ENCODE measurements at places on chromosomes 11 and 22. TPM values are rescaled to one million over a fixed set of nuclear protein-coding genes. Genes with fewer than 3 reads are reported as not detected.
A peak's percentile ranks its signal among the peaks of the same experiment; 100 is the strongest.

DNA sequence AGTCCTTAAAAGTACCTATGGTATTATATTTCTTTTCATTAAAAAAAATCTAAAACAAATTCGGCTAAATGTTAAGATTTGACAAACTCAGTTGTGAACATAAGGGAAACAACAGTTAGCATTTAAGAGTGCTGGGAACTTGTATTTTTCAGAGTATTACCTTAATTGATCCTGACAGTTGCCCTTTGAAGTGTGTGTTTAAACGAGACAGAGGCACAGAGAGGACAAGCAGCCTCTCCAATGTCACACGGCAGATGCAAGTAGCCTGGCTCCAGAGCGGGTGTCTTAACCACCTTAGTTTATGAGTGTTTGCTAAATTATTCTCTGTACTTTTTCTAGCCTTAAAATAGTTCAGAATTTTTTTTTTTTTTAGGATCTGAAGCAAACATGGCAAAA lies 80.9 kb downstream of the TIMP3 start:
- no peak for ATAC-seq

DNA sequence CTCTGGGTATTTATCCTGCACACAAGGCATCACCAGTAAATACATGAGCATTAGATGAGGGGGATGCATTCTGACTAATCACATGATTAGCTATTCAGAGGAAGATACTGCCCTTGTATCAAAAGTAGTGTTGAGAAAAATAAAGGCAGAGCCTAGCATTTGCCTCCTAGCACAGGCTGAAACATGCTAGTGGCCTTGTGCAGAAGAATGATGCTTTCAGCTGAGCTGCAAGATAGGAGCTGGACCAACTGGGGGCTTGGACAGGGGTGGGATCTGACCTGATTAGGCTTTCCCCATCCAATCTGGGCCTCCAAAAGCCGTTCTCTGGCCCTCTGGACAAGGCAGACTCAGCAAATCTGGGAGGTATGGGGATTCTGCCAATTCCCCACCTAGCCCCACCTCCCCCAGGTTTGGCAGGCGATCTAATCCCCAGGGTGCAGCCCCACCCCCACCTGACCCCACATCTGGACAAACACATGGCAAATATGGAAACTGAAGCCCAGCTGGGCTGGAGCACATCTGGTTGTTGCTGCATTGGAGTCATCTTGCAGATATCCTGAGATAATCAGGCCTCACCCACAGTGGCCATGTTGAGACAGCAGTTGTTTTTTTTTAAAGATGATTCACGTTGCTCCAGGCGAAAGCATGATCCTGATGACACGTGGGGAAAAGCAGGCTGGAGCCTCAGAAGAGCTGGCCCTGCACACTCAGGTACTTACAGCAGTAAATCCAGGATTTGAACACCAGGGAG lies 4.4 kb upstream of the MISFA start:
- ATAC-seq = no peak

CDKN1C gene
- total RNA-seq = 87.0 TPM

GRCh38 chr11:92775003-92775676 lies 194.3 kb upstream of the MTNR1B start:
- ATAC-seq = no peak

HIC2 gene
- total RNA-seq = 5.1 TPM

LRRN4CL gene
- total RNA-seq = 42.1 TPM

- no peak for ATAC-seq
These were observed 1.5 kb downstream of the UPB1 start for GRCh38 chr22:24496661-24497060.

GRCh38 chr11:19241260-19242178 lies 774 bp upstream of the E2F8 start:
- ATAC-seq = peak; percentile 27

OR52A1 gene
- total RNA-seq = not detected

- no peak for ATAC-seq
These were observed 174.3 kb upstream of the FAT3 start for GRCh38 chr11:92050305-92050704.

- ATAC-seq = no peak
These were observed 18.6 kb upstream of the CD5 start for GRCh38 chr11:61083601-61084147.

DNA sequence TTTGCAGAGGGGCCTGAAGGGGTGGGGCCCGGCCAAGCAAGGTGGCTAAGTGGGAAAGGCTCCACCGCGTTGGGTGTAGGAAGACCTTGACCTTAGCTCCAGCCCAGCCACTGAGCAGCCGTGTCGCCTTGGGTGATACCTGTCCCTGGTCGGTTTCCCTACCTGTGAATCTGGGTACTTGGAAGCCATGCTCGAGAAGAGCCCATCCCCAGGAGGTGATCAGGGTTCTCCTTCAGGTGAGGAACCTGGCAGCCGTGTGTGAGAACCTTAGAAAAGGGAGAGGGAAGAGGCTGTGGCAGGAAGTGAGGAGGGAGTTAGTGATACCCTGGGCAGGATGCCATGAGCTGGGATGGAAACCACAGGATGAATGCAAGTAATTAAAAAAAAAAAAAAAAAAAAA lies 21.6 kb downstream of the PPARA start:
- no peak for ATAC-seq

OTOG gene
- not detected for total RNA-seq

RAG2 gene
- total RNA-seq = not detected

GRCh38 chr11:37409124-37409523 lies 811.1 kb upstream of the RAG2 start:
- ATAC-seq = no peak

DNA sequence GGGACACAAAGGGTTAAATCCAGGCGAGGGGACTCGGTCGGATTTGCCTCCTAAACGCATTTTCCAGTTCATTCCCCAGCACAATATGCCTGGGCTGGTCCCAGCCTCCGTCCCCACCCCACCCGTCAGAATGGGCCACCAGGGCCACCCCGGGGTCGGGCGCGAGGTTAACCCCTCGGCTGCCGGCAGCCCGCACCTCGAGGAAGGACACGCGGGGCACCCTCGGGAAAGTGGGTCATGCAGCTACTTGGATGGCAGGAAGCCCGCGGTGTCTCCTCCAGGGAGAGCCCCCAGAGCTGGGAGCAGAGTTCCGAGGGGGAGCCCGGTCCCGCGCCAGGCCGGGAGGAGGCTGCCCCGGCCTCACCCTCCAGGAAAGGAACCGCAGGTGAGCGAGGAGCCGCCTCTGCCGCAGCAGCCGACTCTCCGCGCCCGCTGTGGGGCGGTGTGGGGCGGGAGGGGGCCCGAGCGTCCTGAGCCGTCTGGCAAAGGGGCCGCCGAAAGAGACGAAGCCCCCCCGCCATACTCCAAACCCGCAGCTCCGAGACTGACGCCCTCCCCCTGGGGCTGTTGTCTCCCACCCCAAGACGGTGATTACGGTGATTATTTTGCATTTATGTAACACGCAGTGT lies 1.4 kb downstream of the NECTIN1 start:
- no peak for ATAC-seq

ART1 gene
- not detected for total RNA-seq

DNA sequence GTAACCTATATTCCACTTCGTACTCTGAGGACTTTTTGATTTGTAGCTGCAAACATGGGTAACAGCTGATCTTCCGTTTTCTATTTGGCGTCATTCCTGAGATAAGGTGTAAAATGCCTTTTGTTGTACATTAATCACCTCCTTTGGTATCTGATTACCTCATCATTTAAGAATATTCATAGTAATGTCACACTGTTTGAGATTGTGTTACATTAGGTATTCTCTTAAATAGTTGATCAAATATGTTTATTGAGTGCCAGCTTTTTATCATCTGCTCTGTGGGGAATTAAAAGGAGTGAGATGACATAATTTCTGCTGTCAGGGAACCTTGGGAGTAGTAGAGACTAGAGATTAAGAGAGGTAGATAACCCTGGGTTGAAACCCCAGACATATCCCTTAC lies 5.9 kb downstream of the NCAM1 start:
- no peak for ATAC-seq

DNA sequence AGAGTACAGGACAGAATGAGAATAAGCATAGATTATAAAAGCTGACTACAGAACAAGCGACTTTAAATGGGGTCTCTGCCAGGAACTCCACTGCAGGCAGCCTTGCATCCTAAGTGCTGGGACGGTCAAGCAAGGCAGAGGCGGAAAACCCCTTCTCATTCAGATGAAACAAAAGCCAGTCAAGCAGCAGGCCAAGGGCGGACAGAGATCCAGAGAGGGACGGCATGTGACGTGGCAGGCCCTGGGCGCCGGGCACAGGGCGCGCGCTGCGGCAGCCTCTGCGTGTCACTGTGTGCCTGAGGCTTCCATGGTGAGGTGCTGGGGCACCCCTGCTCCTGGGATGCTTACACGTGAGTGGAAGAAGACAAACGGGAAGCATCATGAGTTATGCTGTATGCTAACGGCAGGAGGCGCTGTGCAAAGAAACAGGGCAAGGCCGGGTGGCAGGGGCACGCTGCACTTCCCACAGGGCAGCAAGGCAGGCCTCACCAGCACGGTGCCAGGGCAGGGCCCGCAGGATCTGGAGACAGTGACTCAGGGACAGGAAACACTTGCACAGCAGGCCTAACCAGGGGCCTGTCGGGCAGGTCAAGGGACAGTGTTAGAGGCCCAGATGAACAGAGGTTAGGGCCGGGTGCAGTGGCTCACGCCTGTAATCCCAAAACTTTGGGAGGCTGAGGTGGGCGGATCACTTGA lies 6.2 kb downstream of the TOLLIP start:
- no peak for ATAC-seq

GRCh38 chr11:85723088-85723487 lies 37.1 kb upstream of the CCDC89 start:
- ATAC-seq = no peak

DNA sequence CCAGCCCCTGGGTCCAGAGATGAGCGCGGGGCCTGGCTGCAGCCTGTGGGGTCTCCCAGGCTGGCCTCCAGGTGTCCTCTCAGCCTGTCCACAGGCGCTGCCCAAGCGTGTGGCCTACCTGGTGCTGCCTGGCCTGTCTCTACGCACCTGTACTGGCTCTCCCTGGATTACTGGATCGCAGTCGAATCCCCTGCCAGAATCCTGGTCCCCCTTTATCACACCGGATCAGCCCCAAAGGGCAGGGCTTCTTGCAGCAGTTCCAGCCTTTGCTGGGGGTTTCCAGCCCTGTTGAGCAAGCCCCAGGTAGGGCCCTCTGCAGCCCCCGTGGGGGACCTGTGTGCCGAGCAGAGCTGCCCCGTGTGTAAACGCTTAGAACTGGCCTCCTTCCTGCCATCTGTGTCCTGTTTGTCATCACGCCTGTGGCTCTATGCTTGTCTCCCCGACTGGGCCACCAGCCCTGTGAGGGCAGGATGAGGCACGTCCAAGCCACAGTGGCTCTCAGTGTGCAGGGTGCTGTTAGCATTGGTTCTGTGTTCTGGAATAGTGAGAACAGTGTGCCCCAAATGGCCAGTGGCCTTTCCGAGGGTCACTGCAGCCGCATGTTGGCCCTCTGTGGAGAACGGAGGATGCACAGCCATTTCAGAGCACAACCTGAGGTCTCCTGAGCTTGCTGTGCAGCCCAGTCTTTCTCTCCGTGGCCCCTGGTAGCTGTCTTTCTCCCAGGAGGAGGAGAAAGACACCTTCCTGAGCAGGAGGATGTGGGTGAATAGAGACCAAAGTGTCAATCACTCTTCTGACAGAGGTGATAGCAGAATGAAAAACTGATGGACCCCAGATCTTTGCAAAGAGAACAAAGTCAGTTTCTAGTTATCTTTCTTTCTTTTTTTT lies 13.9 kb upstream of the TXNRD2 start:
- no peak for ATAC-seq

GRCh38 chr11:116989184-116989583 lies 109.0 kb downstream of the SIK3 start:
- no peak for ATAC-seq

GRCh38 chr11:34068111-34068510 lies 16.6 kb downstream of the CAPRIN1 start:
- no peak for ATAC-seq

- ATAC-seq = no peak
These were observed 388.2 kb downstream of the TMEM135 start for GRCh38 chr11:87425943-87426342.

LRRC32 gene
- total RNA-seq = 35.1 TPM

DNA sequence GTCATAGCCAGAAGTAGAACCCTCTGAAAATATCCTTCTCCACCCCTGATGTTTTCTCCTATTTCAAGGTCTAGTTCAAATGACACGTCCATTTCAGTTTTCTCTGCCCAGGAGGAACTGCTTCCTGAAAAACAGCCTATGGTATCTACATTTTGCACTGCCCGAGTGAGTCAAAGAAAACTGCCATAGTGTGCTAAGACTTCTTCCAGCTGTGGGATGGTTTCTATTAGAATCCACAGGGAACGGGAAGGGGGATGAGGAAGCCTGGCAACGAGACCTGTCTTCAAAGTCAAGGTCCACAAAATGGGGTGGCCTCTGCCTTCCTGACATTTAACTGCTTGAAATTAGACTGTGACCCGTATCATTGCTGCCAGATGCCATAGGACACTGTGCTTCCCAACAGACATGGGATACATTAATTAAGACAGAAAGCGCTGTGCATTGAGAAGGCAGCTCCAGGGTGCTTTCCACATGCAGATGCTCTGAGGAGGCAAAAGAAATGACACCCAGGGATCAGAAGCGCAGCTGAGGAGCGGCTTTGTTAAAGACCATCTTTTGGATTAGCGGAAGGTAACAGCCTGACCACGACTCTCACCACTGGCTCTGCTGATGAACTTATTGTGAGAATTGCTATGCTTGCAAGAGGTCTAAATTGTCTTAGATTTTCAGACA lies 39.4 kb upstream of the NUP50 start:
- ATAC-seq = no peak

SLC35F2 gene
- total RNA-seq = 7.6 TPM

ASRGL1 gene
- 11.3 TPM for total RNA-seq

DNA sequence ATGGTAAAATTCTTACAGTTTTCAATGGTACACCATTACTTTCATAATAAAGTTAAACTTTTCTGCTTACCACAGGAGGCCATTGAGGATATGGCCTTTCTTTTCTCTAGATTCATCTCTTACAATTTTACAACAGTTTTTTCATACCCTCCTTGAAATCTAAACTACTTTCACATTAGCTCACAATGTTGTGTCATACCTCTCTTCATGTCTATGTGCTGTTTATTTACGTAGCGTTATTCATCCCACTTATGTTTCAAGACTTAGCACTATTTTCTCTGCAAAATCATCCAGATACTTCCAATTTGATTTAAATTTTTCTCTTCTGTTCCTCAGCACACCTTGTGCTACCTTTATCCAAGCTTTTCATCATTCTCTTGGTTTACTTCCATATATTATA lies 123.3 kb downstream of the METTL15 start:
- no peak for ATAC-seq

RAB39A gene
- 1.3 TPM for total RNA-seq

DNA sequence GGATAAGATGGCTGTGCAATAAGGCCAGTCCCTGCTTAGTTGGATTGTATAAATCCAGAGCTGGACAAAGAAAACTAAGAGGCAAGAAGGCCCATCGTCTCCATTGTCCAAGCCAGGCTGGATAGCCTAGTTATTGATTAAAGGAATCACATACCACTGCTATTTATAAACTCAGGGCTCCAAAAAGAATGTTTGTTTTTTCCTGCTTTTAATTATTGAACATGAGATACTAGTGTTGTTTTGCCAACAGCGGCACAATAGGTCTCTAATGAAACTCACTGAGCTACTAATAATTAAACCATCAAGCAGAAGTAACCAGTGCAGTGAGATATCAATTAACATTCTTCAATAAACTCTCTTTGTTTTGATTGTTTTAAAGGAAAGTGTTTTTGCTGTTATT lies 259.7 kb downstream of the INSC start:
- no peak for ATAC-seq

CCDC116 gene
- total RNA-seq = 0.19 TPM

APOL5 gene
- total RNA-seq = not detected

GRCh38 chr22:20619045-20619892 lies 111.9 kb downstream of the MED15 start:
- no peak for ATAC-seq

GRCh38 chr22:16961477-16962186 lies 46.4 kb downstream of the GAB4 start:
- no peak for ATAC-seq

GRCh38 chr11:58058276-58059006 lies 27.7 kb downstream of the OR6Q1 start:
- peak; percentile 49 for ATAC-seq
